ENCODE measurements at places on chromosomes 1 and 21.

DNA sequence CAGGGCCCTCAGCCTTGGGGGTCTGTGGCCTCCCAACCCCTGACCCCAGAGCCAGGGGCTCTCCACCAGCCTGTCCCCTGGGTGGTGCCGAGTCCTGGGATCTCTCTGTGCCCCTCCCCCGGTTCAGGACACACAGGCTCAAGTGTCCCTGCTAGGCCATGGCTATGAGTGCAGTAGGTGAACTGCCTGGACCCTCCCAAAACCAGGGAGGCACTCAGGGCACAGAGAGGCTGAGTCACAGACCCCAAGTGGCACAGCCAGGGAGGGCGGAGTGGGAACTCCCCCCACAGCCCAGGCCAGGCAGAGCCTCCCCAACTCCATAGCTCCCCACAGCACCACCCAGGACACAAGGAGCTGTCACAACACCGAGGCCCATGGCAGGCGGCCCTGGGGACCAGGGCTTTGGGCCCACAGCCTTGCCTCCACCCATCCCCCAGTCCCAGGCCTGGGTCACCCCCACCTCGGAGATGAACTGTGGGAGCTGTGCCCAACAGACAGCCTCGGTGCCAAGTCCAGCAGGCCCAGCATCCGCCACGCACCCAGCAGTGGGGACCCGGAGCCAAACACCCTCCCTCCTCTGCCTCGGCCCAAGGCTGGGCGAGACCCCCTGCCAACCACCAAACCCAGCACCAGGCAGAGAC is 3.2 kb downstream of the DVL1 start:
- DNase-seq = no peak

DNA sequence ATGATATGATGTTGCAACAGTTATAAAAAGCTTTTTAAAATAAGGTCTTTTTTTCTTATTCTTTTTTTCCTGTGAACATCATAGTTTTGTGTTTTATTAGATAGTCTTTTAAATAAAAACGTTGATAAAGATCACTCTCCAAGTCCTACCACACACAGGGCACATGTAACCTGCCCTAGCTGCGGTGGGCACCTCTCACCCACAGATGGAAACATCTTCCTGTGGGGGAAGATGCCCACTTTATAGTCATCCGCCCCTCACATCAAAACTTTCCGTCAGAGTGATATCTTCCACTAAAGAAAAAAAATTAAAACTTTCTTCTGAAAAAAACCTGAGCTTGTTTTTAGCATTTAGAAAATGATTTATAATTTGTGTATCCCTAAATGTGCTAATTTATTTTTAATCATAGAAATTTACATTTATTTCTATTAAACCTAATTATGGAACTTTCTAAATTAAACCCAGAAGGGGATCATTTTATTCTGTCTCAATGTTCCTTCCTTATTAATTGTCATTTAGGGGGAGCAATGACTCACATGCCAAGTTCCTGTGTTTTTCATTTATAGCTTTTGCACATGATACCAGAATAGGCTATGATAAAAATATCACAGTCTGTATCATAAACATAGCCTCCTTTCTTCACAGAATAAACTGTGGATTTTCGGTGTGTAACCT is 24.7 kb downstream of the TNFRSF9 start:
- no peak for DNase-seq

- DNase-seq = no peak
Measured at GRCh38 chr21:28391938-28392849, 600.5 kb downstream of the LTN1 start.

GRCh38 chr1:101235216-101235695 is 1.6 kb upstream of the S1PR1 start:
- no peak for DNase-seq

DNA sequence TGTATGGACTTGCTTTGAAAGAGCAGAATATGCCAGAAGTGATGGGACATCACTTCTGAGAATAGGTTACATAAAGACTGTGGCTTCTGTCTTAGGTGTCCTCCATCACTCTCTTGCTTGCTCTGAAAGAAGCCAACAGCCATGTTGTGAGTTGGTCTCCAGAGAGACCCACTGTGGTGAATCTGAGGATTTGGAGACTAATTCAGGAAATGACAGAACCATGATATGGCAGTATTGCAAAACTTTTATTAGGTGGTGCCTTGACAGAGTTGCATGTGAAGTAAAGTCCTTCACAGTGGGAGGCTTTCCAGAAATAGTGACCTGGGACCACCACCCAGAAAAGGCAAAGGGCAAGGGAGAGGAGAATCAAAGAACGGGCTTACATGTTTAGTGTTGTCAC is 628.6 kb downstream of the KCNT2 start:
- DNase-seq = no peak

DNA sequence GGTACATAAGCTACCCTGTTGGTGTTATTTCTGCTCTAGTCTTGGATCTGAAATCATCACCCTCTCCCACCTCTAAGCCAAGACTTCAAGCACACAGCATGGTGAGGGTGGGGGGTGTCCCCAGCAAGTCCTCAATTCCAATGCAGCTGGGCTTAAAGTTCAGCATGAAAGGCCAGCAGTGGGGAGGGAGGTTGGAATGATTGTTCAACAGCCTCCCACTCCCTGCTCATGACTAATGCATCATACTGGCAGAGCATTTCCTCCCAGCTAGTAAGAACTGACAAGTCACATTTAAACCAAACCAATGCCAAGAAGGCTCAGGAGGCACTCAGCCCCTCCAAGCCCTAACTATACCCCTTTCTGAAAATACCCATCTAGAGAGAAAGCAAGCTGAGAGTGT is 50.1 kb downstream of the TIAM1 start:
- DNase-seq = no peak

DNA sequence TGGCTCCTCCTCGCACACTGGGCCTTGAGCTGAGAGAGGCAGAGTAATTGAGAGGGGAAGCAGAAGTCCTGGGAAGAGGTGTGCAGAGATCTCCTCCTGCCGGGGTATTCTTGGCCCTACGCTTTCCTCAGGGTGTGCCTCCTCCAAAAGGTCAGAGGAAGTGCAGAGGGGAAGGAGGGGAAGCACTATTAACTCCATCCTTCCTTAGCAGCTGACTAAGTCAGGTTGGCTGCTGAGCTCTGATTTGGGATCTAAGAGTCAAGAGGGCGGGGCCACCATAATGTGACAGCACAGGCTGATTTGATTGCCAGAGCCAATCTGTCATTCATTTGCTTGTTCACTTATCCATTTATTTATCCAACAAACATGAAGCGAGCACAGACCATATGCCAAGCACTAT is 12.3 kb downstream of the ATP2B4 start:
- no peak for DNase-seq

GRCh38 chr1:232792949-232793348 is 12.3 kb upstream of the MAP10 start:
- no peak for DNase-seq

- DNase-seq = no peak
Measured at GRCh38 chr1:152170287-152170905, 11.4 kb upstream of the RPTN start.

- no peak for DNase-seq
Measured at GRCh38 chr1:158819461-158820443, 11.4 kb upstream of the MNDA start.

DNA sequence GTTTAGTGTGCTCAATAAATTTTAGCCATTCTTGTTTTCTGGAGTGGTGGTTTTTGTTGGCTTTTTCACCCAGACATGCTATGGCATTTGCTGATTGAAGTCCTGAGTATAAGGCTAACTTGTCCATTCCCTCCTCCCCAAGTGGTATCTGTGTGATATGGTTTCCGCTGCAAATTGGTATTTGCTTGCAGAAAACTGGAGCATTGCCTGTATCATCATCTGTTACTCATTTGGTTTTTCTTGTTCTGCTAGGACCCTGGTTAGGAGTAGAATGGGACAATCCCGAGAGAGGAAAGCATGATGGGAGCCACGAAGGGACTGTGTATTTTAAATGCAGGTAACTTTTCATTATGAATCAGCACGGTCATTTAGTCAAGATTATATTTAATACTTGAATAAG is 34.0 kb downstream of the TBCE start:
- no peak for DNase-seq

DNA sequence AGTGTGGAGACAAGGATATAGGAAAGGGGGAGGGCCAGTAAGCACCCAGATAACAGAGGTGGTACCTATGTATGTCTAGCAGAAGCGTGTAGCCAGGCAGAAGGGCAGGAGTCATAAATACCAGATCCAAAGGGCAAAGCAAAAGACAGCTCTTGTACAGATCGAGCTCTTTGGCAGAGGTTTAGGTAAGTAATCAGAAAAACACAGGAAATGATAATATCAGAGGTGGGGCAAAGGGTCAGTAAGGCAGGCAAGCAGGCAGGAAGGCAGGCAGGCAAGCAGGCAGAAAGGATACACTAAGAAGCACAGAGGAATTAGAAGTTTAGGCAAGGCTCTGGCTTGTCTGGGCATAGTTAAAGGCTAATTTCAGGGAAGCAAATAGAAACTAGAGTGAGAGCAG is 22.7 kb upstream of the SLFNL1 start:
- DNase-seq = no peak

DNA sequence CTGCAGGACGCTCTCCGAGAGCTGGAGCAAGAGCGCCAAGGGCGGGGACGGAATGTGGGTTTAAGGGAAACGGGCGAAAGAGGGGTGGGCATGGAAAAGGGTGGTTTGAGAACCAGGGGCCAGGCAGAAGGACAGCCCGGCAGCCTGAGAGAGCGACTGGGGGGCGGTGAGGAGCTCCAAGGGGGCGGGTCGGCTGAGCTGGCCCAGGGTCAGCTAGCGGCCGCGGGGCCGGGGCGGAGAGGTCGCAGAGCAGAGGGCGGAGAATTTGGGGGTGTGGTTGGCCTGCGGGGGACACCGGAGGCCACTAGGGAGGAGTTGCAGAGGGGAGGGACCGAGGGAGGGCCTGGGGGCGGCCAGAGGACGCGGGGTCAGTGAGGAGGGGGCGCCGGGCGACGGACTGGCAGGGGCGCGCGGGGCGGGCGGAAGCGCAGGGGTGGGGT is 54.7 kb downstream of the NDUFS5 start:
- peak; percentile 69 for DNase-seq

DNA sequence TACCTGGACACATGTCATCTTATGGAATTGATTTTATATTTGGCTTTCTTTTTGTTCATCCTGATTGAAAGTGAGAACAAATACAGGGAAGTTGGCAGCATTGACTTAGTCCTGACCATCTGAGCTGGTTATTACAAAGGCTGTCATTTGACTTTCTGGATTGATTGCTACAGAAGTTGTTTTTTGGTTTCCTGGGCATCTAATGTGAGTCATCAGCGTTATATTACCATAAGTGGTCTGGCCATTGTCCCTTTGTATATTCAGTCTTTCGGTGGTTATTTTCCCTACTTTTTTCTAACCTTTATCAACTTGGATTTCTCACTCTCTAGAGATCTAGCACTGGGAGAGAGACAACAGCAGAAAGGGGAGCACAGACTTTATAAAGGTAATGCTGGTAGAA is 1646.5 kb downstream of the MRPL39 start:
- DNase-seq = no peak
